ENCODE measurements at places on chromosomes 1 and 21.

GRCh38 chr1:58883888-58884482 lies 100.1 kb upstream of the JUN start:
- no peak for DNase-seq

- no peak for DNase-seq
These were observed 127.1 kb downstream of the PPIAL4G start for GRCh38 chr1:148355976-148356375.

- no peak for DNase-seq
These were observed 36.4 kb upstream of the TARBP1 start for GRCh38 chr1:234515411-234515810.

GRCh38 chr1:104488296-104489015 lies 738.8 kb downstream of the AMY1C start:
- no peak for DNase-seq

DNA sequence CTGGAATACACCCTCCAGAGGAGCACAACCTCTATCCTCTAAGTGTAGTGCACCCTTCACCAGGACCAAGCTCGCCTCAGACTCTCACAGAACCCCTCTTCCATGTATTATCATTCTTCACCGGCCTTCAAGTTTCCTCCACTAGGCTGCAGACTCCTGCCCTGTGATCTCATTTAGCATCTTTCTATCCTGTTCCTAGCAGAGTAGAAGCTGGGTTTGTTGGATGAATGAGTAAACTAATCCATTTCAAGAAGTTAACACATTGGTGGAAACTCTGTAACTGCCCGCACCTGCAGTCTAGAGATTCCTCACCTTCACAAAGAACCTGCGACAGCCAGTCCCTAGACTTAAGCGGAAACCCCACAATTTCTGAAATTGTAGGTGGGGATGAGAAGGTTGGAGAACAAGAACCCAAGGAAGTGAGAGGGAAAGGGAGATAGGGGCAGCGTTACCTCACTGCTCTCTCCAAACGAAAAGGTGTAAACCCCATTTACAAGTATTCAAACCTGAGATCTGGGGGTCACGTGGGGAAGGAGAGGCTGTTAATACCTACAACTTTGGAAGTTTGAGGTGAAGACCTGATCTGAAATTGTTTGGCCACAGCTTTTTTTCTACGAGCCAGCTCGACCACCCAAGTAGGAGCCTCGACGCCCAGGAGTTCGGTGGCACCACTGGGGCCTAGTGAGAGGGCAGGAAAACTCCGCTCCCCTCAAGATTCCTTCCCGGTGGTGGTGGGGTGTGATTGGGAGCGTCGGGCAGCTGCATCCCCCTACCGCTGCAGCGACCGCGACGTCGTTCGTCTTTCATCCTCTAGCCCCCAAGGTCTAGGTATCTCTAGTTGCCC lies 1.2 kb downstream of the PTPN14 start:
- no peak for DNase-seq

GRCh38 chr1:117001254-117001927 lies at the start of gene CD101:
TSS of gene CD101 (plus strand) at chr1:117001760. CDS start at chr1:117001818, 58 bp downstream.
- DNase-seq = no peak

DNA sequence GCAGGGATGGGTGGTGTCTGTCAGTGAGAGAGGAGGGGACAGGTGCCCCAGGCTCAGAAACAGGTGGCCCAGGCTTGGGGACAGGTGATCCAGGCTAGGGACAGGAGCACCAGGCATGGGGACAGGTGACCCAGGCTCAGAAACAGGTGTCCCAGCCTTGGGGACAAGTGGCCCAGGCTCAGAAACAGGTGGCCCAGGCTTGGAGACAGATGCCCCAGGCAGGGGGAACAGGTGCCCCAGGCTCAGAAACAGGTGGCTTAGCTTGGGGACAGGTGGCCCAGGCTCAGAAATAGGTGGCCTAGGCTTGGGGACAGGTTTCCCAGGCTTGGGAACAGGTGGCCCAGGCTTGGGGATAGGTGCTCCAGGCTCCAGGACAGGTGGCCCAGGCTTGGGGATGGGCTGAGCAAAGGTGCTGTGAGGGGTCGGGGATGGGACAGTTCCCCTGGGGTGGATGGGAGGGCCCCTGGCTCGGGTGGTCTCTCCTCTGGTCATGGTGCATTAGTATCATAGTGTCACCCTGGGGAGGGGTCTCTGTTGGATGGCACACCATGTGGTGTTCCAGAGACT lies 87.7 kb upstream of the C1orf174 start:
- no peak for DNase-seq

GRCh38 chr1:43763497-43763973 lies 56.2 kb downstream of the ST3GAL3 start:
- peak; percentile 25 for DNase-seq

DNA sequence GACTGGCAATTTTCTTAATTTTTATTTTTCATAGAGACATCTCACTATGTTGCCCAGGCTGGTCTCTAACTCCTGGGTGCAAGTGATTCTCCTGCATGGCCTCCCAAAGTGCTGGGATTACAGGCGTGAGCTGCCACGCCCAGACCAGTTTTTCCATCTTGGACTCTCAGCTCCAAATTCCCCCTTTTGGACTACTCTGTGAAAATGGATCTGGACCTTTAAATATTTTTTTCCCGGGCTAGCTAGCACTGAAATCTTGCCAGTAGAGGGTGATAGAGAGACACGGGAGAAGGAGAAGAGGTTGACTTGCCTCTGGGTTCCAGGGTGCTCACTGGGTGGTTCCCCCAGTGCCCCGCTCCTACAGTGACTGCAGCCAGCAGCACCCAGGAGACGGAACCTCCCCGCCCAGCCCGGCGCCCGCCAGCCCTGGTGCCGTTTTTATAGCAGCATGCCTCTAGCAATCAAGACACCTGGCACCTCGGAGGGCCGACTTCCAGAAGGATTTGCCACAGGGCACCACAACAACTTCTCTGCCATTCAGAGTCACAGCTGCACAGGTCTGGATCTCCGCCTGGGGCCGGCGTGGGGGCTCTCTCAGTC lies 34.7 kb upstream of the SCCPDH start:
- DNase-seq = peak; percentile 6

- DNase-seq = no peak
These were observed 3.6 kb downstream of the RGS1 start for GRCh38 chr1:192579010-192579738.

DNA sequence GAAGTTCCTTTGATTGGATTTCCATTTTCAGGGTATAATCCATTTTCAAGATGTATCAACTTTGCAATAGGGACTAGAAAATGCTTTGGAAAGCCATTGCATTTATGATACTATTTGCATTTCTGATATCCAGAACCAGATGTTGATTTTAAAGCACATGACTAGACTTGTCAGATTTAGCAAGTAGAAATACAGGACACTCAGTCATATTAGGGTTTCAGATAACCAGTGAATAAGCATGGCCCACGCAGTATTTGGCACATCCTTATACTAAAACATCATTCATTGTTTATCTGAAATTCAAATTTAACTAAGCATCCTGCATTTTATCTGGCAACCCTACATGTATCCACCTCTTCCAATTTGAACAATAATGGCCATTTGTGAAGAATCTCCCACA lies 113.3 kb upstream of the DPT start:
- no peak for DNase-seq

GRCh38 chr1:8276173-8276914 lies 41.6 kb upstream of the SLC45A1 start:
- DNase-seq = no peak

DNA sequence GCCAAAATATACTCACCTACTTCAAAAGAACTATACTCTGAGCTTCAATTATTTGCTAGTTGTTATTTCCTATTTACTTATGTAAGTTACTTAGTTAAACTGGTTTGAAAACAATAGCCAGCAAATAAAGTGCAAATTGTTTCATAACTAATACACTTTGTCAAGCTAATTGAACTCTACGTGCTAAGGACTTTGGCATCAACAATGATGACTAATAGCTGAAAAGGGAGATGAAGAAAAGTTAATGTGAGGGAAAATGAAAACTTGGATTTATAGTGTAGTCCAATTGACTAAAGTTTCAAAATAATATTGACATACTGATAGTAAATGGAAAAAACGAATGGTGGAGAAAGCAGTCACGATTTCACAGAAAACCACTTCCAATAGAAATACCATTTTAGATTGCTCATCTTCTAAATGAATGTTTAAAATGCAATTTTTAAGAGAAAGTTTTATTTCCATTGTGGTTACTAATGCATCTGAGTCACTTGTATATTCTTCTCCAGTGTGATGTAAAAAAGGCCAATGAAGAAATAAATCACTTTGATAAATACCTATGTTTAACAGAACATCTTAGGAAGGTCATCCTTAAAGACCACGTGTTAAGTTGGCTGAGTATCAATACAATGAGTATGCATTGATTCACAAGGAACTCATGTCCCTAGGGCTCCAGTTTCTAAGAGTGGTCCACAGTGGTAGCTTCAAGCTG lies 455.2 kb downstream of the LTN1 start:
- no peak for DNase-seq

- no peak for DNase-seq
These were observed 439.1 kb downstream of the PLA2G4A start for GRCh38 chr1:187267827-187268226.

GRCh38 chr1:4422504-4423289 lies 231.7 kb upstream of the AJAP1 start:
- DNase-seq = no peak

GRCh38 chr1:85976516-85977205 lies 179.9 kb downstream of the COL24A1 start:
- DNase-seq = no peak

- DNase-seq = no peak
These were observed 38.1 kb upstream of the PTCH2 start for GRCh38 chr1:44881011-44881632.

DNA sequence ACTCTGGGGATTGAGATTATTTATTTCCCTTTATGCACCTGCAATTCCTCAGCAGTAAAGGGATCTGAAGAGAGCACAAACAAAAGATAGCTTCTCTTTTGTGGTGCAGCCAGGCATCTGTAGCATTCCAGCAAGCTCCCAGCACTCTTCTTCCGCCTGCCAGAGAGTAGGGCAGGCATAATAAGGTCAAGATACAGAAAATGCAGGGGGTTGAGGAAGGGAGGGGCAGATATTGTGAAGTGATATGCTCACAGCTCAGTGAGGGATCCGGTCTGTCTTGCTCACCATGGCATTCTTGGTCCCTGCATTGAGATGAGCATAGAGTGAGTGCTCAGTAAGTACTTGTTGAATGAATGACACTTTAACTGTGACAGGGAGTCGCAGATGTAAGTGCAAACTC lies 23.9 kb downstream of the FASLG start:
- DNase-seq = no peak

GRCh38 chr1:225482421-225482950 lies 54.6 kb upstream of the LBR start:
- no peak for DNase-seq

DNA sequence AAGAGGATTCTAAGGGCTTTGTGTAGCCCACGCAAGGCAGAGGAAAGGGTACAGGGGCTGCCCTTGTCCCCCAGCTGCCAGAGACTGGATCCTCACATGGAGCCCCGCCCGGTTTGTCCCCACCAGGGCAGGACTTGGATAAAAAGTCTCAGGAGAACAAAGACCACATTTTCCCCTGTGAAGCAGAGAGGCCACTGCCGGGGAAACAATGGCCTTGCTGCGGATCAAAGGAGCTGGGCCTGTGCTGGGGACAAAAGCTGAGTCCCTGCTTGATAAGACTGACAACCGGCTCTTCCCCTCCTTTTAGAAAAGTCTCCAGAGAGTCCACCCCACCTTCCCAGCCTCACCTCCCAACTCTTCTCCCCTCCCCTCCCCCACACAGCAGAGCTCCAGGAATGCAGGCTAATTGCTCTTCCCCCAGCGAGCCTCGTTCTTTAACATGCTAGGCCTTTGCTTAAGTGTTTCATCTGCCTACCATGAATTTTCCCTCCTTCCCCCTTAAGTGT lies 142.4 kb downstream of the PLPP3 start:
- no peak for DNase-seq

DNA sequence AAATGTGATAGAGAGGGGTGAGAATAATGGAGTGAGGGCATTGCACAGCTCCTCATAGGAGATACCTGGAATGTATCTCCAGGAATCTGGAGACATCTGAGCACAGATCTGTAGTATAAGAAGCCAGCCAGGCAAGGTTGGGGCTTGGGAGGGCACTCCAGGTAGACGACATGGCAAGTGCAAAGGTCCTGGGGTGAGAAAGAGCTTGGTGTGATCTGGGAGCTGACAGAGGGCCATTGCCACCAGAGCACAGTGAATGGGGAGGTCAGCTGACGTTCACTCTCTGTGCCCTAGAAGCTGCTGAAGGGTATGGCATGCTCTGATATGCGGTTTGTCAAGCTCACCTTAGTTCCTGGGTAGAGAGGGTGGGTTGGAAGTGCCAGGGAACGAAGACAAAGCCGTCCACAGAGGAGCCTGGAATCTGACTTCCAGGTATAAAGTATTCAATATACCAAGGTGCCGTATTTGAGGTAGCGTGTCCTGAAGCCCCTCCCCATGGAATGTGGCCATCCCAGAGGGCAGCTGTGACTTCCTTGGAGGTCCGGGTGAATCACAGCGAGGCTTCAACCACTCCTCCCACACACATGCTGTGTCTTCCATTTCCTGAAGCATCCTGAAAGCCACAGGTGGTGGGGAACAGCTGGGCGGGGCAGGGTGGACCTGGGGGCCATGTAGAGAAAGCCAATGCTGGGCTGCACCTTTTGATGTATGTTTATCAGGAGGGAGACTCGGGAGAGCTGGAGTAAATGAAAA lies 182.7 kb upstream of the KLHDC7A start:
- DNase-seq = no peak

DNA sequence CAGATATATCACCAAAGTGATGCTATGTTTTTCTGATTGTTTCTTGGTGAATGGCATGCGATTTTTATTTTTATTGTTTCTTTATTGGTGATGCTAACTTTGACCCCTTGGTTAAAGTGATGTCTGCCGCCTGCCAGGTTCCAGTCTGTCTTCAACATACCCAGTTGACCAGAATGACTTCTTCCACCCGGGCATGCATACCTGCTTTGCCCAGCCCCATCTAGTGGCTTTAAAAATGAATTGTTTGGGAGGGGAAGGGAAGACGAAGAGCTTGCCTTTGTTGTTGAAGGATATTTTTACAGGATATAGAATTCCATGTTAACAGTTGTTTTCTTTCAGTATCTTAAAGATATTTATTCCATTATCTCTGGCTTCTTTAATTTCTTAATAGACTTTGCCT lies 65.1 kb downstream of the ATG4C start:
- no peak for DNase-seq

DNA sequence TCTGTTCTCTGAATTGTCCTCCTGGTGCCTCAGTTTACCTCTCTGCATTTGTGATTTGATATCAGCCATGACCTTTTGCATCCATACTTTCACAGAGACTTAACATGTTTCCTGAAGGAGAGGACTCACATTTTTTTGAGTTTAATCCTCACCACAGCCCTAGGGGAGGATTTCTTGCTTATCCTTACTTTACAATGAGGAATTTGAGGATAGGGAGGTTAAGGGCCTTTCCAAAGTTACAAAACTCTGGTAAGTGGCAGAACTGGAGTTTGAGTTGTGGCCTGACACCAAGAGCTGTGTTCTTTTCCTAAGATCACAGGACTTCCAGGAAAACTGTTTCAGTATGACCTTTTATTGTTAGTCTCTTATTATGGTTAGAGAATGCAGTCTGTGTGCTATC lies 34.2 kb downstream of the TNFRSF8 start:
- DNase-seq = no peak

GRCh38 chr1:11650331-11650991 lies 3.8 kb downstream of the FBXO2 start:
- DNase-seq = peak; percentile 66
